Stomach (tissue), 19 donors: ENCODE measurements at places on chromosomes 2 and 18. TPM values are rescaled to one million over a fixed set of nuclear protein-coding genes. Genes with fewer than 3 reads are reported as not detected.

The POTEI gene
- 1.2 TPM for total RNA-seq

The SLC30A3 gene
- not detected for total RNA-seq

The C2orf15 gene
- total RNA-seq: 1.8 TPM

The MARCHF4 gene
- not detected for total RNA-seq

The PTRHD1 gene
- 19.3 TPM for total RNA-seq

The ARHGAP28 gene
- total RNA-seq: 3.5 TPM

The CHRNG gene
- total RNA-seq: not detected

The CYP27A1 gene
- 15.6 TPM for total RNA-seq

The RNASEH1 gene
- 31.7 TPM for total RNA-seq

The EVA1A gene
- 2.4 TPM for total RNA-seq

DNA sequence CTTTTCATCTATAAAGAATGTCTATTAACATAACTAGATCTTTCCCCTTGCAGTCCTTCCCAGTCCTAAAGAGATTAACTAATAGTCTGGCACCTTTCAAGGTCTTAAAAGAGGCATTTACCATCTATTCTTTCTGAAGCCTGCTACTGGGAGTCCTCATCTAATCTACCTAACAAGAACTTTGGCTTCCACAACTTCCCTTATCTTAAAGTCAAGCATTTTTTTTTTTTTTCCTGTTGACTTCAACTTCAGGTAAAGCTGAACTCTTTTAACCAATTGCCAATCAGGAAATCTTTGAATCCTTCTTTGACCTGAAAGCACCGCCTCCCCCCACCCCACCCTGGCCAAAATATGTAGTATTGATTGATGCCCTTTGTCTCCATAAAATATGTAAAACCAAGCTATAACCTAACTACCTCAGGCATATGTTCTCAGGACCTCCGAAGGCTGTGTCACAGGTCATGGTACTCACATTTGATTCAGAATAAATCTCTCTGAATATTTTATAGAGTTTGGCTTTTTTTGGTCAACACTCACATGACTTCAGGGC lies 168.6 kb downstream of the PTPRM start:
- peaks cover 17% of the 10 kb centered on the region for H3K4me1 ChIP-seq
- H3K4me3 ChIP-seq: no peak overlapping the region
- no peaks in the 10 kb centered on the region for H3K36me3 ChIP-seq
- no peaks in the 10 kb centered on the region for H3K27me3 ChIP-seq
- H3K27ac ChIP-seq: no peak overlapping the region

- peaks cover 27% of the 10 kb centered on the region for H3K4me1 ChIP-seq
- H3K27me3 ChIP-seq: no peaks in the 10 kb centered on the region
- peak; percentile 56 for DNase-seq
- no peaks in the 10 kb centered on the region for H3K36me3 ChIP-seq
Measured at GRCh38 chr2:189261431-189261841, 81.9 kb upstream of the COL5A2 start.

DNA sequence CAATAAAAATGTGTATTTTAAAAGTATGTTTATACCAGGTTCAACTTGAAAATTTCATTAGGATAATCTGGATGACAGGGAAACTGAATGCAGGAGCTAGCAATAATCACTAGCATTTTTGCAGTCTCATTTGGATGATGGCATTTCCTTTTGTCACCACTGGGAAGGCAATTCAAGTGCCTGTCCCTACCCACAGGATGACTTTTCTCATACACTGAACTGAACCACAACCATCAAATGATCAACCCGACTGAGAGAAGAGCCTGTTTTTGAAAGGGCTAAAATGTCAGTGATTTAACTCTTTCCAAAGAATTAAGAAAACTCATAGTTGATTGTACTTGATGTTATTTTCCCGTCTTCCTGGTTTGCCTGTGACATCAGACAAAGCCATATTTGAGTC lies 115.0 kb downstream of the FAM124B start:
- peaks cover 9% of the 10 kb centered on the region for H3K4me1 ChIP-seq
- no peaks in the 10 kb centered on the region for H3K27me3 ChIP-seq
- H3K27ac ChIP-seq: no peak overlapping the region
- no peak overlapping the region for H3K4me3 ChIP-seq
- DNase-seq: no peak

GRCh38 chr2:201828220-201828619 lies 21.9 kb downstream of the CDK15 start:
- no peaks in the 10 kb centered on the region for H3K4me1 ChIP-seq
- no peak overlapping the region for H3K4me3 ChIP-seq
- no peaks in the 10 kb centered on the region for H3K27me3 ChIP-seq
- DNase-seq: no peak
- H3K36me3 ChIP-seq: no peaks in the 10 kb centered on the region
- no peak overlapping the region for H3K27ac ChIP-seq

GRCh38 chr2:17000184-17000482 lies 334.5 kb upstream of the CYRIA start:
- H3K4me3 ChIP-seq: no peak overlapping the region
- H3K36me3 ChIP-seq: no peaks in the 10 kb centered on the region
- no peaks in the 10 kb centered on the region for H3K27me3 ChIP-seq

GRCh38 chr2:85413592-85414420 lies 3.6 kb upstream of the CAPG start:
- peak overlapping the region; percentile 54 for H3K4me3 ChIP-seq
- H3K4me1 ChIP-seq: peaks cover 61% of the 10 kb centered on the region
- no peaks in the 10 kb centered on the region for H3K36me3 ChIP-seq
- H3K27ac ChIP-seq: peak overlapping the region; percentile 74
- H3K27me3 ChIP-seq: no peaks in the 10 kb centered on the region
- DNase-seq: peak; percentile 94

- H3K27ac ChIP-seq: no peak overlapping the region
- H3K4me3 ChIP-seq: no peak overlapping the region
- no peak for DNase-seq
- no peaks in the 10 kb centered on the region for H3K36me3 ChIP-seq
- no peaks in the 10 kb centered on the region for H3K27me3 ChIP-seq
Measured at GRCh38 chr18:55790296-55790695, 202.3 kb upstream of the TCF4 start.

DNA sequence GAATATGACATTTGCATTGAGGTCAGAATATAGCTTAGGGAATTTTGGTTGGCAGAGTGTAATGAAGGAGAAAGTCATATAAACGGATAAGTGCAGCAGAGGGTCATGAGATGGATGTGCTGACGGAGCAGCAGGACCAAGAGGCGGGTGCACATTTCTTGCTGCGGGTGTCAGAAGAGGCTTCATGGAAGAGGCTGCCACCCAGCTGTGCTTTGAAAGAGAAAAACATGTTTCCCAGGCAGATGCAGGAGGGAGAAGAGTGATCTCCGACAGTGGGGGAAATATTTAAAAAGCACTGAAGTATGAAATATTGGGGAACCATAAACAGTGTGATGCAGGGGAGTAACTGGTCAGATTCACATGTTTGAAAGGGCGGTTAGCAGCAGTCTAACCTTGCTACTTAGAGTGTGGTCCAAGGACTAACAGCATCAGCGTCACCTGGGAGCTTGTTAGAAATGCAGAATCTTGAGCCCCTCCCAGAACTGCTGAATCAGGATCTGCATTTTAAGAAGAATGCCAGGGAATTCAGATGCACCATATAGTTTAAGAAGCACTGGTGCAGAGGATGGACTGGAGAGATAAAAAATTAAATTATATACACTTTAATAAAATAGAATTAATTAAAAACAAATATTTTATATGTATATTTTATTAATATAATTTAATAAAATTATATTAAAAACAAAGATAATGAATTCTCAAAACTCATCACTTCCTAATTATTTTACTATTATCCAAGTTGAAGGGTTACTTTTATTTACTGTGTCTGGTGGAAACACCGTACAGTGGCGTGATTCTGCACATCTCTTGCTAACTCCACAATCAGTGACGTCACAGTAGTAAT lies 36.1 kb upstream of the SCYGR1 start:
- H3K36me3 ChIP-seq: no peaks in the 10 kb centered on the region
- no peak overlapping the region for H3K4me3 ChIP-seq
- no peaks in the 10 kb centered on the region for H3K27me3 ChIP-seq
- no peak overlapping the region for H3K27ac ChIP-seq
- no peak for DNase-seq

DNA sequence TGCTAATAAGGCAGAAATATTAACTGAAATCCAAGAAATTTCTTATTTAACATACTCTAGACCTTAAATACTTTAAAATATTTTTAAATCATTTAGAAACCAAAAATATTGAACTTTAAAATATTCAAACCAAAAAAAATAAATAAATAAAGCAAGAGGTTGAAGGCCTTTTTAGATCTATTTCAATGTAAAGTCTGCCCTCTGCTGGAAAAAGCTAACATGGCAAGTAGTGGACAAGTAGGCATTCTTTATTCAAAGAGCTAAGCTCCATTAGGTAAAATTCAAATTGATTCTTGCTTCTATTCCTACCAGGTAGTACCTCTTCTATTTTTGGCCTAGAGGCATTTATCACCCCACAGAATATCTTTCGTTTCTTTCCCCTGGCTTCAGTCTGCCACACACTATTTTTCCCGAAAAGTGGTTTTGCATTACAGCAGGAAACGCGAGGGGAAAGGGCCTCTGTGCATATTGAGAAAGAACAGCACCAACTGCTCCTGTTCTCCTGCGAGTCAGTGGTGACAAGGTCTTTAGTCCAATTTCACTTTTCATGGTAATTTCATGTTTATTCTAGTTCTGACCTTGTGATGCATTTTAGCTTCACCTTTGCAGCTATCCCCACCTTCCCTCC lies 20.4 kb downstream of the IFIH1 start:
- peaks cover 10% of the 10 kb centered on the region for H3K36me3 ChIP-seq
- H3K27ac ChIP-seq: no peak overlapping the region
- peak; percentile 60 for DNase-seq
- H3K4me1 ChIP-seq: peaks cover 24% of the 10 kb centered on the region

GRCh38 chr2:74735009-74735408 lies 81.0 kb downstream of the SEMA4F start:
- no peaks in the 10 kb centered on the region for H3K36me3 ChIP-seq
- no peak for DNase-seq
- H3K27me3 ChIP-seq: no peaks in the 10 kb centered on the region
- H3K27ac ChIP-seq: no peak overlapping the region
- no peaks in the 10 kb centered on the region for H3K4me1 ChIP-seq

- H3K27me3 ChIP-seq: no peaks in the 10 kb centered on the region
- H3K4me1 ChIP-seq: no peaks in the 10 kb centered on the region
- no peak overlapping the region for H3K4me3 ChIP-seq
Measured at GRCh38 chr2:231429901-231430300, 34.4 kb downstream of the NCL start.

DNA sequence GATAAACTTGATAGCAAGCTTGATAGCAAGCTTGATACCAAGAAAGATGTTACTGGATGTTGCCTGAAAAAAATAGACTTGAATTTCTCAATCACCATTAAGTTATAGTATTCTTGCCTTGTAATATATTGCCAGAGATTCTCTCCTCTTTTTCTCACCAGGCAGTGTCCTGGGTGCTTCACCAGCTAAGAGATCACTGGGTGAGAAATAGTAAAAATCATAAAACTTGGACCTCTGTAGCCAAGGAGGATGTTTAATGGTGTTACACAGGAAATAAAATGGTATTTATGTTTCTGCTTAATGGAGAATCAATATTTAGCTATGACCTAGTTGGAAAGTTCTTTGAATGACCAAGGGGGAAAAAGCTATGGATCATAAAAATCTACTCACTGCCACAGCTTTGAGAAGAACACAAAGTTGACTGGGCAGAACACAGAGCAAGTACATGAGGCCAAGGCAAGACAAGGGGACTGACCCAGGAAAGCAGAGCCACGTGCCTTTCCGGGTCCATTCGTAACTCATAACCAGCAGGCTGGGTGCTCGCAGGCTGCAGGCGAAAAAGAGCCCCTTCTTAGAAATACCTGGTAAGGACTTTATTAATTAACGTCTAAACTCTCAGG lies 129.4 kb upstream of the HNMT start:
- no peaks in the 10 kb centered on the region for H3K36me3 ChIP-seq
- H3K4me3 ChIP-seq: no peak overlapping the region
- no peaks in the 10 kb centered on the region for H3K4me1 ChIP-seq
- no peak overlapping the region for H3K27ac ChIP-seq
- DNase-seq: no peak
